ENCODE measurements at places on chromosomes 11 and 22.

DNA sequence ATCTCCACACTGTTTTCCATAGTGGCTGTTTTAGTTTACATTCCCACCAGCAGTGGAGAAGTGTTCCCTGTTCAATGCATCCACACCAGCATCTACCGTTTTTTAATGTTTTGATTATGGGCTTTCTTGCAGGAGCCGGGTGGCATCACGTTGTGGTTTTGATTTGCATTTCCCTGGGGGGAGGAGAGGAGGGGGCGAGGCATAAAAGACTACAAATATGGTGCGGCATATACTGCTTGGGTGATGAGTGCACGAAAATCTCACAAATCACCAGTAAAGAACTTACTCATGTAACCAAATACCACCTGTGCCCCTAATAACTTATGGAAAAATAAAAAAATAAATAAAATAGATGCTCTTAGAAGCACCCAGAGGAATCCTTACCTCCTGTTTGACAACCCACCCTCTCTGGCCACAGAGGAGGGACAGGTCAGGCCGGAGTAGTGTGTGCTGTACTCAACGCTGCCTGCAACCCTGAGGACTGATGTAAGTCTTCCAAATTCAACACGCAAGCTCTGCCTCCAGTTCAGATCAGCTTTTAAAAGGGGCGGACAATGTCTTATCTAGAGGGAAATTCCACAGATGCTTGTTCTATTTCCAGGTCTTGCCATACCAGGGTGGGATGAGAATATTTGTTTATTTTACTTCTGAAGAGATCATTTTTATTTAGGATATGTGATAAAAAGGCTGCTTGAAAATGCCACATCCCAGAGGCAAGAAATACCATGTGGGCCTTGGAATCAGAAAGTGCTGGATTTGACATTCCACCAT lies 329.6 kb upstream of the B3GAT1 start:
- no peak for DNase-seq

DNA sequence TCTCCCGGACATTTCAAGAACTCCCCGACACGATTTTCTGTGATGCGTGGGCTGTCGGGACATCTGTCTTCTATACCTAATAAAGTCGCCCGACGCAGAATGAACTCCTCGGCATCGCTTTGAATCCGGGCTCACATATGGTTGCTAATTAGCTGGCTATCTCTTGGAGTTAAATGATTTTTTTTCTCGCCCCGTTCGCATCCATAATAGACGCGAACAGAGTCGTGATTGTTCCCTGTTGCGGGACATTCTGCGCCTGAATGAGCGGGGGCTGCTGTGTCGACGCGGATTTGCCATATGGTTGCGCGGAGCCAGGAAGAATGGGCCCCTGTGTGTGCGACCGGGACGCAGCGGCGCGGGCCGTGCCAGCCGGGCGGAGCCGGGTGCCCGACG lies 16.4 kb downstream of the CDKN1C start:
- DNase-seq = no peak

- no peak for DNase-seq
Observed at GRCh38 chr22:18113680-18114394, 3.2 kb downstream of the TUBA8 start.

GRCh38 chr11:110912437-110912836 lies 200.2 kb upstream of the ARHGAP20 start:
- DNase-seq = no peak

GRCh38 chr11:95584180-95584579 lies 205.4 kb downstream of the FAM76B start:
- no peak for DNase-seq

DNA sequence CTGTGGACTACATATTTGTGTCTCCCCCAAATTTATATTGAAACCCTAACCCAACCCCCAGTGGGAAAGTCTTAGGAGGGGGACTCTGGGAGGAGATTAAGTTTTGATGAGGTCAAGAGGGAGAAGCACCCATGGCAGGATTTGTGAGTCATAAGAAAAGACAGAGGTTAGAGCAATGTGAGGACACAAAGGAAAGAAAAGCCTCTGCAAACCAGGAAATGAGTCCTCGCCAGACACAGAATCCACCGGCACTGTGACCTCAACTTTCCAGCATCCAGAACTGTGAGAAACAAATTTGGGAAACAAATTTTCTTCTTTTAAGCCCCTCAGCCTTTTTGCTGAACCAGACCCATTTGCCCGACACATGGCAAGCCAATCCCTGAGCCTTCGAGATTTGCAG lies 397.0 kb downstream of the NTM start:
- no peak for DNase-seq

DNA sequence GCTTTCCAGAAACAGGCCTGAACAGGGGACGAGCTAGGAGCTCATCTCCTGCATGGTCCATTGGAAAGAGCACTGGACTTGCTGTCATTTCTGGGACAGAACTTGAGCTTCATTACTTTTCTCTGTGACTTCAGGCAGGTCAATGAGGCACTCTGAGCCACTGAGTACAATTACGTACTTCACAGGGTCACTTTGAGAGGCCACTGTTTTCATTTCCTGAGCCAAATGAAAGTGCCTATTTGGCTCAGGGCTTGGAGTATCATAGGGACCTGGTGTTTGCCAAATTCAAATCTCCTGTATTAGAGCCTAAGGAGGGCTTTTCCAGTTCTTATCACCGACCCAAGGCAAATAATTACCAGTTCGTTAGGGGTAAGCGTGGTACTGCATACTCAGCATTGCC lies 319.3 kb downstream of the CADM1 start:
- no peak for DNase-seq

DNA sequence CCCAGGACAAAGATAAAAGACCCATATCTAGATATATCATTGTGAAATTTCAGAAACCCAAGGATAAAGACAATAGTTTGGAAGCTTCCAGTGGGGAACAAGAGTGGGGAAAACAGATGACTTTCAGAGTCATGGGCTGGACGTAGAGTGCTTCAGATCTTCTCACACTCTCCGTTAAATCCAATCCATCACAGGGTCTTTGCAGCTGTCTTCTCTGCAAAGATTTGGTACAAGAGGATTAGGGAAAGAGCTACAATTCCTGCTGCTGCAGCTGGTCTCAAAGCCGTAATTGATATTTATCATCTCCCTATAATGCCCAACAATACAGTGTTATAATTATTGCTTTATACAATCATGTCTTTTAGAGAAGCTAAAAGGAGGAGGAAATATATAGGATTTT lies 63.4 kb upstream of the CLPB start:
- no peak for DNase-seq

- DNase-seq = no peak
Observed at GRCh38 chr22:26568207-26568706, 21.7 kb downstream of the TPST2 start.

DNA sequence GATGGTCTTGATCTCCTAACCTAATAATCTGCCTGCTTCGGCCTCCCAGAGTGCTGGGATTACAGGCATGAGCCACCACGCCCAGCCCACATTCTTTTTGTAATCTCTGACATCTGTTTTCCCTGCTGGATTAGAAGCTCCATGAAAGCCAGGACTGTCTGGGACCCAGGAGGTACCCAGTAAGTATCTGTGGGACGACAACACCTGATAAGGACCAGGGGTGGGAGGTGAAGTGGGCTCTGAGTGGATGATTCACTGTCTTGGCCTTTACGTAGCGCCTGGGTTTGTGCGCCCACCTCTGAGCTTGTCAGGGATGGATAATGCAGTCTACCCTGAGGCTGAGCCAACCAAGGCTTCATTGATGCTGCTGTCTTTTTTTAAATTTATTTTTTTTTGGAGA lies 118.8 kb downstream of the ABTB2 start:
- DNase-seq = no peak

DNA sequence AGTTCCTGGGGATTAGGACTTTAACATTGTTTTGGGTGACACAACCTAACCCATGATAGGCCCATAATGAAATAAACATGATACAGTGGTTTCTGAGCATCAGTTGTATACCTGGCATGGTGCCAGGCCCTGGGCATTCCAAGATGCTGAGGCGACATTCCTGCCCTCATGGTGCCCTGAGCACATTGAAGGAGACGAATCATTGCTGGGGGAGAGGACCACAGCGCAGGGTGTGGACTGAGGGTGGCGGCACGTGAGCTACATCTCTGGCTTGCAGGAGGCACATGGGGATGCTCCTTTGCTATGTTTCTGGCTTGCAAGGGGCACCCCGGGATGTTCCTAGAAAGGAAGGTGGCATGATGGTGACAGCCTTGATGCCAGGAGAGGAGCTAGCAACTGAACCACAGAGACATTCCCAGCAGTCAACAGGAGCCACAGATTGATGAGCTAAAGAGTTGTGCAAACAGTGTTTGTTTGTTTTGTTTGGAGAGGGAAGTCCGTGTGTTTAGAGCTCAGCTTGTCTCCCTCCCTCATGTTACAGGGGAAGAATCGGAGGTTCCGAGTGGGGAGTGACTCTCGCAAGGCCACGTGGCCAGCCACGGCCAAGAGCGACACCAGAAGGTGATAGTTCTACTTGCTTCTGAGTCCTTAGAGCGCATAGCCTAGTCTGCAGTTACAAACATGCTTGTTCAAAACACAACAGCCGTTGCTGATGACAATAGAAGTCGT lies 106.4 kb downstream of the MIAT start:
- no peak for DNase-seq

GRCh38 chr22:38628444-38628843 lies 27.7 kb downstream of the FAM227A start:
- no peak for DNase-seq

DNA sequence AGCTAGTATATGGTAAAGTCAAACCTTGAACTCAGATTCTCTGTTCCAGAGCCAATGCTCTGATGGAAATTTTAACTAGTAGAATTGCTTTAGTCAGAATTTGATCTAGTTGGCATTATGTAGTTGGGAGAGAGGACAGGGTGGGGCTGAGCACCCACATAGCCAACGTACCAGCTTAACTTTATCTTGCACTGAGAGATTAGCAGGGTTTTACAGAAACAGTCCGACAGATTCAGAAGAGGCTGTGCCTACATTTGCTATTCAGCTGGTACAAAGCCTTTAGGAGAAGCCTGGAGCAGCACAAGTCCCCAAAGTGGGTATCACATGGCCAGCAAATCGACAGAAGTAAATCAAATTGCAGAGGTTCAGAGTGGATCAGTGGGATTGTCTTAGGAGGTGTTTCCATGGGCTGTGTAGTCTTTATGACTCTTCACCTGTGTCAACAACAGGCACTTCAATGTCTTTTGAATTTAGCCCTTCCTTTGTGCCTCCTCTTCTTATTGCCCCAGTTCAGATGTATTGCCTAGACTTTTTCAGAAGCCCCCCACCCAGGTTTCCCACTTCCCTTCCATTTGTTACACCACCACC lies 7.3 kb upstream of the CSRP3 start:
- no peak for DNase-seq

GRCh38 chr11:34358728-34359547 lies 1.1 kb upstream of the ABTB2 start:
- peak; percentile 70 for DNase-seq

- DNase-seq = no peak
Observed at GRCh38 chr11:13717331-13717730, 48.9 kb downstream of the FAR1 start.

- DNase-seq = peak; percentile 36
Observed at GRCh38 chr22:30221121-30221992, 25.2 kb downstream of the LIF start.

DNA sequence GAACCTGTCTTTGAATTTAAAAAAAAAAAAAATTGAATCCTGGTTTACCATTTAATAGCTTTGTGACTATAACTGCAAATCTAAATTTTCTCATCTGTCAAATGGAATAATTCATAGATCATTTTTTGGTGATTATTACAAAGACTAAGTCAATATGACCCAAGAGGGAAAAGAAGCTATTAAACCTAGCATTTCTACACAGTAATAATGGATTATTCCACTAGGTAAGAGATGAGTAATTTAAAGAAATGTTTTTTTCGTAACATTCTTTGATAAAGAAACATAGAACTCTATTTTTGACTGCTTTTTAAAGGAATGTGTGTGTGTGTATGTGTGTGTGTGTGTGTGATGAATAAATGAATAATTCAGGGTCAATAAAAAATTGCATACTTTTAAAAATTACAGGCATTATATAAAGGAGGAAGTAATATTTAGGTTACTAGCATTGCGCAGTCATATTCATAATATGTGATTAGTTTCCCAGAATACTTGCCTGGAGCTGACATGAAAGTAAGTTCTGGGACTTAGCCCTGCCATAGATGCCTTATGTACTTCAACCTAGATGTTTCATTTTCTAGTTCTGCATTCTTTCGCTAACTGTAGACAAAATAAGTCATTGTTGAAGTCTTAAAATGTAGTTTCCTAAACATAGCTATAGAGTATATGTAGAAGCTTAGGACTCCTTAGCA lies 72.9 kb downstream of the TMEM135 start:
- DNase-seq = no peak

DNA sequence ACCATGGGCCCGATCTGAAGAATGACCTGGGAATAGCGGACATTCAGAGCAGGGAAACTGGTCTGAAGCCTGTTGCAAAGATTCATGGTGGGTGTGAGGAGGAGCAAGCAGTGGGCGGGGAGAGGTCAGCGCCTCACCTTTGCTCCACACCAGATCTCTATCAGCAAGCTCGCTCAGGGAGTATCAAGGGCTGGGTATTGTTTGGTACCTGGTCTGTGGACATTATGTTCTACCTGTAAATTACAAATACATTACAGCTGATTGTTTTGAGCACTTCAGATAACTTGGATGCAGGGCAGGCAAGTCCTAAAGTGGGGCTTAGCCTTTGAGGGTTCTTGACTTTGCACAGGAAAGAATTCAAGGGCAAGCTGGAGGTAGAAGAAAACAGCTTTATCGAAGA lies 10.8 kb upstream of the SEC14L4 start:
- no peak for DNase-seq

All from stimulated activated CD4-positive, alpha-beta T cell treated with anti-CD3 and anti-CD28 coated beads, Interleukin-12 subunit alpha, Interleukin-12 subunit beta, amount 100 ng/mL, for 24 hours (primary cell).